CD4-positive, alpha-beta T cell treated with Interleukin-2 at 100 ng/mL for 4 hours (primary cell): ENCODE measurements at places on chromosomes 7 and 10.

- no peak for DNase-seq
Observed at GRCh38 chr10:3350205-3350604, 177.6 kb upstream of the PITRM1 start.

DNA sequence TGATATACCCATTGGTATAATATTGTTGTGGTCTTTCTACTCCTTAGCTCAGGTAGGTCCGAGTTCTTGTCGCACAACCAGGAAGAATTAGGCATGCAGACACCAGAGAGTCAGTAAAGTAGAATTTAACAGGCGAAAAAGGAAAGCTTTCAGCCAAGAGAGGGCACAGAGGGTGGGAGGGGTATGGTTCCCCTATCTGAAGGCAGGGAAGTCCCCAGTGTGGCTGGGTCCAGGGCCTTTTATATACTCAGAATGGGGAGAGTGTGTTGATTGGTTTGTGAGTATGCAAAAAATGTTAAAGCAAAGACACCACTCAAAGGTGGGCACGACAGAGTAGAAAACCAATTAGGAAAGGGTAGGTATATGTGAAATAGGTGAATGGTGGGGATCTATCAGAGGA, 53.9 kb downstream of the IMMP2L start:
- no peak for DNase-seq

DNA sequence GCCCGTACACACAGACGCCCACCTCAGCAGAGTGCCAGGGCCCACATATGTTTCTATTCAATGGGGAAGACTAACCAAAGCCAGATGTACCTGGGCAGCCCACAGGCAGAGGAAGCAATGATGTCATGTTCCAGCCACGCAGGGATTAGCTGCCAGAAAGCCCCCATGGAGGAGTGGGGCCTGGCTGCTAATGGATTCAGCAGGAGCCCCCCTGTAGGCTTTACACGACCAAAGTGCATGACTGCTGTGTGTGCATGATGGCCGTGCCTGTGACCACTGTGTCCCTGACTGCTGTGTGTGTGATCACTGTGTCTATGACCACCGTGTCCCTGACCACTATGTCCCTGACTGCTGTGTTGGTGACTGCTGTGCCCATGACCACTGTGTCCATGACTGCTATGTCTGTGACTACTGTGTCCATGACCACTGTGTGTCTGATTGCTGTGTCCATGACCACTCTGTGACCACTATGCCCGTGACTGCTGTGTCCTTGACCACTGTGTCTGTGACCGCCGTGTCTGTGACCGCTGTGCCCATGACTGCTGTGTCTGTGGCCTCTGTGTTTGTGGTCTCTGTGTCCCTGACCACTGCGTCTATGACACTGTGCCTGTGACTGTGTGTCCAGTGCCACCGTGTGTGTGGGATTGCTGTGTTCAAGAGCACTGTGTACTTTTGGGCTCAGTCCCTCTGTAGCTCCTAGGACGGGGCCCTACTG, 409.3 kb downstream of the RPS24 start:
- DNase-seq = no peak

- peak; percentile 16 for DNase-seq
Observed at GRCh38 chr7:17946591-17946990, 6.3 kb upstream of the SNX13 start.

GRCh38 chr7:18859318-18859717, 258.1 kb downstream of the TWIST1 start:
- DNase-seq = no peak

- DNase-seq = no peak
Observed at GRCh38 chr7:49376817-49377375, 396.5 kb upstream of the VWC2 start.

DNA sequence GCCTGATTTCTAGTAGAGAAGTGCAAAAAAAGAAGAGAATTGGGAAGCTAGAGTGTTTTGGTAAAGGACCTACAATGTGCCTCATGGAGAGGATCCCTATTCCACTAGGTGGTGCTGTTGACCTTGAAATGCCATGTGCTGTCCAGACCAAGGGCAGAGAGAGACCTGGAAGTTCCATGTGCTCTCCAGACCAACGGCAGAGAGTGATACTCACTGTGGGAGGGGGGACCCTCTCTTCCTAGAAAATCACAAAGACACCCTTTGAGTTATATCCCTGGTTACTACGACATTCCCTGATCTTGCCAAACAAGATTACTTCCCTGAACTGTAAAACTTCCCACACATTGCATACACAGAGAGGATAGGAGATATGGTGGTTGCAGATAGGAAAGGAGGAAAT, 212.7 kb upstream of the ZNF804B start:
- no peak for DNase-seq

GRCh38 chr10:100879741-100880360, 32.9 kb upstream of the SLF2 start:
- no peak for DNase-seq

- no peak for DNase-seq
Observed at GRCh38 chr10:36943544-36943943, 181.9 kb upstream of the ANKRD30A start.

GRCh38 chr7:73435471-73436009, 2.0 kb downstream of the FZD9 start:
- DNase-seq = no peak

GRCh38 chr7:98288064-98288823, 6.8 kb downstream of the BRI3 start:
- no peak for DNase-seq

DNA sequence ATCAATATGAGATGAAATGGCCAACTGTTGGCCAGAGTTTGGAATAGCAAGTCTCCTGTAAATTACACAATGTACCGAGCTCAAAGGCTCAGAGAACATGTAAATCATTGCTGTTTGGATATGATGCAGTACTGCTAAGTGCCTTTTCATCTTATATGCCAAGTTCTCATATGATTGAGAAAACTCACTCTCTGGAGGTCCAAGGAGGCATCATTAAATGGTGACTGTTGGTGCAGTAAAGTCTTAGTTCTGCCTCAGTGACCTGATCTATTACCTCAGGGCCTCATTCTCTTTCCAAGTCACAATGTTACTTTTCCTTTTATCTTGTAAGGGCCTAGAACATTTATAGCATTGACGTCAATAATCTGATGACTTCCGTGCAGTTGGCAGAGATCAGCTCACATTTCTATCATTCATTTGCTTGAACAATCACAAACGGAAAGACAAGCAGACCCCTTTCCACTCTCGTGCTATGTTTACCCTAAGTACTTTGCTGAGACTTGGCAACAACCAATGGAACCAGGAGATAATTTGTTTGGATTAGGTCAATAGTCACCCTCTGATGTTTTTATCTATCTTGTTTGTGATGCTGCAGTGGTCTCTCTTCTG, 32.6 kb upstream of the PDK4 start:
- no peak for DNase-seq

DNA sequence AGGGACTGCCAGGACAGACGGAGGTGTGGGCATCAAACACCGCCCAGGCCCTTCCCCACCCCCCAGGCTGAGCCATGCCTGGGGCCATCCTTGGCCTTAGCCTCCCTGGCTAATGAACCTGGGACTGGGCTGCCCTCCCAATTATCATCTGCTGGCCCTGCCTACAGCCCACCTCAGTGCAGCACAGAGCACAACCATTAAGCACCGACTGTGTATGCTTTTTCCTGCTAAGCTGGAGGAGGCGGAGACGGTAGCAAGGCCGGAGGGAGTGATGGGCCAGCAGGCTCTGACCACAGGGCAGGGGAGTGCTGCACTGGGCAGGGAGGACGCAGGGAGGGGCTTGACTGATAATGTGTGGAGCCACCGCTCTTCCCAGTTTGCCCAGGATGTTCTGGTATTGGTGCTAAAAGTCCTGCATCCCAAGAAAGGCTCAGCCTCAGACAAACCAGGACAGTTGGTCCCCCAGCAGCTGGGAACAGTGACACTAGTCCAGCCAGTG, 72.0 kb downstream of the C10orf143 start:
- no peak for DNase-seq

DNA sequence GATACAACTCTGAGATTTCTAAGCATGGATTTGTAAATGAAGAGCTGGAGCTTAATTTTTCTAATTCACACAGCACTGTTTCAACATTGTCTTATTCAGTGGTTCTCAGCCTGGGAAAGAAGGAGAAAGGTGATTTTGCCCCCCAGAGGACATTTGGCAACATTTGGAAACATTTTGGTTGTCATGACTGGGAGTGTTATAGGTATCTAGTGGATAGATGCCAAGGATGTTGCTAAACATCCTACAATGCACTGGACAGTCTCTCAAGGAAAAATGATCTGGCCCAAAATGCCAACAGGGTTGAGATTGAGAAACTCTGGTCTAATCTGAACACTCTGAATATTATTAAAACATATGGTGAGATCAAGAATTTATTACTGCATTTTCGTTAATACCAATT, 3.8 kb upstream of the CAV2 start:
- DNase-seq = no peak
